HCT116 (cell line): ENCODE measurements at places on chromosomes 7 and 10.

GRCh38 chr10:110422548-110422947 is 75.2 kb upstream of the DUSP5 start:
- no peak for DNase-seq

- no peak for DNase-seq
Observed at GRCh38 chr7:70893971-70894715, 237.8 kb upstream of the GALNT17 start.

- no peak for DNase-seq
Observed at GRCh38 chr10:106582291-106582690, 582.2 kb downstream of the SORCS1 start.

DNA sequence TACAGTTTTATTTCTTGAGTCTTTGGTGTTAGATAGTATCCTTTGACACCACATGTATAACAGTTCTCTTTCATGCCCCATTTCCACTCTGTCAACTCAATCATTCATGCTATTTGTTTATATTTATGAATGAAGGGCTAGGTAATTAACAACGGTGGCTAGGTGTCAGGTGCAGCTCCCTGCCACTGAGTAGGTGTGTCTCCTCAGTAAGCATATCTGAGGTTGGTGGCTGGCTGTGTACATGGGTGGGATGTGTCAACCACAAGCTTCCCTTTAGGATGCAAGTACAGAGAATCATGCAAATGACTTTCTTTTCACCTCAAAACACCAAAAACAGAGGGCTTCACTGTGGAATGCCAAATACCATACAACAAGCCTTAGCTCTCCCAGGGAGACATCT is 83.4 kb downstream of the ZNF365 start:
- no peak for DNase-seq

GRCh38 chr7:25181532-25181931 is 46.8 kb downstream of the NPVF start:
- DNase-seq: no peak

GRCh38 chr10:125155101-125155500 is 5.3 kb downstream of the CTBP2 start:
- no peak for DNase-seq

GRCh38 chr7:98374285-98374680 is 26.6 kb downstream of the BAIAP2L1 start:
- no peak for DNase-seq

DNA sequence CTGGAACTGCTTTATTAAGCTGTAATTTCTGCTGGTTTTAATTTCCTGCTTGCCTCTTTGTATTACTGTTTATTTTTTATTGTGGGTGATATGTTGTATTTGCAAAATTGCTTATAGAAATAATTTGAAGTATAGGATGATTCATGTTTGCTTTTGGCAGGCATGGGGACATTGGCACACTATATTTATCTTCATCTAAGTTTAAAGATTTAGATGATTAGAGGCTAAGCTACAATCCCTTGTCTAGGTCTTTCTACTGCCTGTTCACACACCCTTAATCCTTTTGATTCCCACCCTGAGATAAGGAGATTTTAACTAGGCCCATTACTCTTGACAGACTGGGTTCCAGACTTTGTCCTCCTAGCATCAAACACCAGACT is 182.8 kb upstream of the KAT6B start:
- DNase-seq: no peak

- no peak for DNase-seq
Observed at GRCh38 chr7:88462799-88463198, 156.1 kb upstream of the STEAP4 start.

DNA sequence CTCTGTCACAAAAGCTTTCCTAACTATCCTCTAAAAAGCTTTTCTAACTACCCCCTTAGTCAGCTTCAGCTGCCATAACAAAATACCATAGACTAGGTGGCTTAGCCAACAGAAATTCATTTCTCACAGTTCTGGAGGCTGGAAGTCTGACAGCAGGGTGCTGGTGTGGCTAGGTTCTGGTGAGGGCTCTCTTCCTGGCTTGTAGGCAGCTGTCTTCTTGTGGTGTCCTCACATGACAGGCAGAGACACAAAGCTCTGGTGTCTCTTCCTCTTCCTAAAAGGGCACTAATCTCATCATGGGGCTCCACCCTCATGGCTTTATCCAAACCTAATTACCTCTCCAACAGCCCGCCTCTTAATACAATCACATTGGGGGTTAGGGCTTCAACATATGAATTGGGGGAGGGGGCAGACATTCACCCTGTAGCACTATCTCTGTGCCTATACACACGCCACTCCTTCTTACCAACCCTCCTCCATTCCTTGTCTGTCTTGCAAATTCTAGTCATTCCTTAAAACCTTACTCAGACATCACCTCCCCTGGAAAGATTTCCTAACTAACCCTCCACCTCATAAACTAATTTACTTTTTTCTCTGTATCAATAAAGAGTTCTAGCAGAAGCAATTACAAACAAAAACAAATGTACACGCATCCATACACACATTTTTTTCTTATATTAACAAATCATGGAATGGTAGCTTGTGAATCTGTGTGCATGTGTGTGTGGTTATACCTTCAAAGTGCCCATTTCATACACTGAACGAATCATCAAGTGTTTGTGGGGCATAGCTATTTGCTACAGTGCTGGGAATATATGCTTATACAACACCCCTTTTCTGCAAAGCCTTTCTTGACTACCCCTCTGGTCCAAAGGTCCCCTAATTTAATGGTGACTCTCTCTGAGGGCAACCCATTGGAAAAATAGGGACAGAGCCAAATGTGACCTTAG is 26.4 kb downstream of the RHOBTB1 start:
- DNase-seq: no peak

GRCh38 chr10:117480097-117480496 is 62.4 kb upstream of the EMX2 start:
- DNase-seq: no peak

GRCh38 chr7:14850039-14850438 is 52.5 kb downstream of the DGKB start:
- DNase-seq: no peak

DNA sequence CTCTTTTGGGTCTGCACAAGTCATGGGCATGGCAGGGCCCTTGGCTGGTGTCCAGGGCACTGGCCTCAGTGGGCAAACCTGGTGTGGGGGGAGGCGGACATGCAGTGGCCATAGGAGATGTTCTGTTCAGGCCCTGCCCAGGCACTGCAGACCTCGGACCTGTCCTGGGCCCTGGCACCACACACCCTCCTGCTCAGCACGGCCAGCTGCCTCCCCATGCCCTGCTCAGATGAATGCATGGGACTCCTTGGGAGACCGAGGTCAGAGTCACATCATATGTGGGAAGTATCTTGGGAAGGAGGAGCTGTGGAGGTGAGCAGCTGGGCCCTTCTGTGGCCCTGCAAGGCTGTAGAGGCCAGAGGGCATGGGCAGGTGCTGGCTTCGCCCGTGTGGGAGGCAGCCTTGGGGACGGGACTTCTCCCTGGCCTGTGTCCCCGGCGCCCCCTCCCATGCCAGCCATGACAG is 130.8 kb downstream of the VIPR2 start:
- no peak for DNase-seq

DNA sequence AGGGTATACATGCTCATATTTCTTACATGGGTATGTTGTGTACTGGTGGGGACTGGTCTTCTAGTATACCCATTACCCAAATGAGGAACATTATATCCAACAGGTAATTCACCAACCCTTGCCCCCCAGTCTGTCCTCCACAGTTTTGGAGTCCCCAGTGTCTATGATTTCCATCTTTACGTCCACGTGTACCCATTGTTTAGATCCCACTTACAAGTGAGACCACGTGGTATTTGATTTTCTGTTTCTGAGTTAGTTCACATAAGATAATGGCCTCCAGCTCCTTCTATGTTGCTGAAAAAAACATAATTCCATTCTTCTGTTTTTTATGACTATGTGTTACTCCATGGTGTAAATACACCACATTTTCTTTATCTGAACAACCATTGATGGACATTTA is 49.3 kb upstream of the CYP2C9 start:
- no peak for DNase-seq

DNA sequence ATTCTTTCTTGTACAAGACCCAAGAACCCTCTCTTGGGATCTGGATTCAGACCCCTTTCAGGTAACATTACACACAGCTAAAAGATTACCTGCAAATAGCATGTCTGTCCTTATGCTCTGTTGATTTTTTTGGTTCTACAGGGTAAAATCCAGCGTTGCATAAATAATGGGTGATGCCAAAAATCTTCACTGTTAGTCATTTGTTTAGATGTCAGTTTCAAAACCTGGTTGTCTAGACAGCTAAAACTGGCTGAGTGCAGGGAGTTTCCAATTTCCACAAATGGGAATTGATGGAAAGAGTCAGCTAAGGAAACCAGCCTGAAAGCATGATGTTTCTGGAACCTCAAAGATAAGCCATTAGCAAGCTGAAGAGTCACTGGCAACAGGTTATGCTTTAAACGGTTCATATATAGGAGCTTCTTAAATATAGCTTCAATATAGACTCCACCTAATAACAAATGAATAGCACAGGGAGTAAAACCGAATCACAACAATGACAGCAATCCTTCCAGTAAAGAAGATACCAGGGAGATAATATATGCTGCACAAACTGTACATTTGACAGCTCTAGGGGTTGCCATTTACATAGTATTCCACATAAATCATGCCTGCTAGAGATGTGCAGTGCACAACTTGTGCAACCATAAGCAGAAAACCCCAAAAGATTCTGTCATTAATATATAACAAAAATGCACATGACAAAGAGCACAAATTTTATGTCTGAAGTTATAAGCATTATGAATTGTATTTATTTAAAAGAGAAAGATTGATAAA is 20.4 kb downstream of the CCDC71L start:
- DNase-seq: no peak

DNA sequence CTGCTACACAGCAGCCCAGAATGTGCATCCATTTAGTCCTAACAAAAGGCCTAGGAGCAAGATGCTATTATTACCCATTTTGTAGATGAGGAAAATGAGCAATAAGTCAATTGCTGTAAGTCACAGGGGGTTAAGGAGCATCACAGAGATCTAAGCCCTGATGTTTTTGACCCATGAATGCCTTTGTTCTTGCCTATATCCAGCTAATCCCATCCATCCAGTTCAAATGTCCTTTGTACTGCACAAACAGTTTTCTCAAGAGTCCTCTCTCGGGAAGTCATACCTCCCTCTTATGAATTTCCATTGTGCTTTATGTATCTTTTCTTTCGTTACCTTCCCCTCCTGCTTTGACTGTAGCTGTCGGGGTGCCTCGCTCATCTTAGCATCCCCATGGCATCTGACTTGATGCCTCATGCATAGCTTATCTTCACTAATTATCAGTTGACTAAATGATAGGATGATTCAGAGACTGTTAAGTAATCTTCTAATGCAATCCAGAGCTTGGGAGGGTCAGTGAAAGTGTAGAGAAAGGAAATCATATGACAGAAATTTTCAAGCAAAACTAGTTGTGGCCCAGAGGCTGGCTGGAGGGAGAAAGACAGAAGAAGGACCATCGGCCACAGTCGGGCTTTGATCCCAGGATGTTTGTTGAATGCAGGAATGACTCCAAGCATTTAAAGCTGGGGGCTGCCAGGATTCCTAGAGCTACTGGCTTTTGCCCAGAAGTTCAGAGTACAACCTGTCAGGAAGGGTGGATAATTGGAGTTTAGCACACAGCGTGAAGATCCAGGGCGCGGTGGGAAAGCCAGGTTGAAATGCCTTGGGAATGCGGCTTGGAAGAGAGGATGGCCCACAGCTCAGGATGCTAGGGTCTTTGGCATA is 23.5 kb downstream of the BLVRA start:
- DNase-seq: no peak

DNA sequence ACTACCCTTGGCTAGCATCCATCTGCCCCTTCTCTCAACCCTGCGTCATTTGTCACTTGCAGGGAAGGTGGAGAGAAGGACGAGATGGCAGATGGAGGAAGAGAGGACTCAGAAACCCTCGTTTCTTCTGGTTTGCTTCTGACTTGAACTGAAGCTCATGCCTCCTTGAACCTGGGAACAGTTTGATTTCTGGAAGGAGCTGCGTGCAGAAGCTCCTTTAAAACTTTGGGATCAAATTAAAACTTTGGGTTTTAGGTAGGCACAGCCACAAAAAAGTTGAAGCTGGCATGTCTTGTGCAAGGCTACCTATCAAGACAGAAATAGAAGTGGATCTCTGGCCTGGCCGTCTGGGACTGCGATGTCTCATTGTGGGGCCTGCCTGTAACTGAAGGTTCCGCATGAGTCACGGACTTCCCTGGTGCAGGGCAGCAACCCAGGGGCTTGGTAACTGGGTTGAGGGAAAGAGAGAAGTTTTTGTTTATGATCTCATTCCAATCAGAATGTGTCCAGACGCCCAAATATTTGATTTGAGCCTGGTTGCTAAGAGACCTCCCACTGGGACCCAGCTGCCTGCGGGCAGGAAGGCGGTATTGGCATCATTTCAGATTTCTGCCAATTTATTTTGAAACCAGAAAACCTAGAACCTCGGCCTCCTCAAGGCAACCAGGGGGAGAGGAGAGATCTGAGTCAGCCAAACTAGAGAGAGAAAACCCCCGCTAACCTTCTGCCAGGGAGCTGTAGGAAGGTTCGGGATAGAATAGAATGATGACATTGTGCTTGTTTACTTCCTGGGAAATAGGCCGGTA is 15.8 kb upstream of the CAMK1D start:
- DNase-seq: peak; percentile 78

- DNase-seq: no peak
Observed at GRCh38 chr7:103140061-103140460, 8.8 kb downstream of the NAPEPLD start.

DNA sequence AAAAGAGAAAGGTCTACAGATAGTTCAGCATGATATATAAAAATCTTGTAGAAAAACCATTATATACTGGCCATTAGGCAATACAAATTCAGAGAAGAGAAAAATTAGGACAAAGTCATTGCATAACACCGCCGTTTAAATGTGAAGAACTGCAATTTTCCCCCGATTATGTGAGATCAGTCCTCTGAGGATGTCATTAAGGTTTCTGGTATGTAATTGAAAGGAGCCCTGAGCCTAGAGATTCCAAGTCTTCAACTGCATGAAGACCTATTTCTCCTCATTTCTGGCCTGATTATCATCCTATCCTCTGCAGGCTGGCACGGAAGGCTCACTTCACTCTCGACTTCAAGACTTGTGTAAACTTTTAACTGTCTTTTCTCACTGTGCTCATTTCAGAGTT is 395.3 kb downstream of the GALNT17 start:
- DNase-seq: no peak

DNA sequence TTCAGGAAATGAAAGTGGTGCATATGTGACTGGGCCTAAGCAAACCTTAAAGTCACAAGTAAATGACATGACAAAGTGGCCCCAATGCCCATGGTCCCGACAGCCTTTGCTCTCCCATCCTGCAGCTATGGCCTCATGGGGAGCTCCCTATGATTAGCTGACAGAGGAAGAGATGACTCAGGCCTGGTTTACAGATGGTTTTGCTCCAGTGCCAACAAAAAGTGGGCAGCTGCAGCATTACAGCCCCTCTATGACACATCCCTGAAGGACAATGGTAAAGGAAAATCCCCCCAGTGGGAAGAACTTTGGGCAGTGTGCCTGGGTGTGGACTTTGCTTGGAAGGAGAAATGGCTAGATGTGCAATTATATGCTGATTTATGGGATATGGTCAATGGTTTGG is 105.1 kb upstream of the ADCY1 start:
- no peak for DNase-seq
